Stimulated activated CD4-positive, alpha-beta T cell treated with anti-CD3 and anti-CD28 coated beads, Interleukin-2, amount 100 ng/mL, for 4 hours (primary cell): ENCODE measurements at places on chromosomes 5 and 9.

- DNase-seq = no peak
Observed at GRCh38 chr9:4515958-4516375, 25.7 kb downstream of the SLC1A1 start.

- DNase-seq = no peak
Observed at GRCh38 chr5:138725818-138726416, 27.3 kb upstream of the CTNNA1 start.

DNA sequence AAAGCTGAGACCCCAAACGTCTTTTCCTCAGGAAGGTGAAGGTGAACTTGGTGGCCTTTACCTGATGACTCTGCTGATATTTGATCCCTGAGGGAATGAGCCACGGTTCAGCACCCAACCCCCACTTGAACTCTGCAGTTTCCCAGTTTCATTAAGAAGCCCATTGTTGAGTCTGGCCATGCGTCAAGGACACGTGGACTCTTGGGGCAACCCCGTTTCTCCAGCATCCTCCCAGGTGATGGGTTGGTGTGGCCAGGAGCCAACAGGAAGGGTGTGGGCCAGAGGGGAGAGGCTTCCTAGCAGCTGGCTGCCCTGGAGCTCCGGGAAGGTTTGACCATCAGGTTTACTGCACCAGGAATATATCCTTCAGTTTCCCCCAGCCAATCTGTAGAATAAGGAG lies 59.5 kb upstream of the GNE start:
- DNase-seq = no peak

DNA sequence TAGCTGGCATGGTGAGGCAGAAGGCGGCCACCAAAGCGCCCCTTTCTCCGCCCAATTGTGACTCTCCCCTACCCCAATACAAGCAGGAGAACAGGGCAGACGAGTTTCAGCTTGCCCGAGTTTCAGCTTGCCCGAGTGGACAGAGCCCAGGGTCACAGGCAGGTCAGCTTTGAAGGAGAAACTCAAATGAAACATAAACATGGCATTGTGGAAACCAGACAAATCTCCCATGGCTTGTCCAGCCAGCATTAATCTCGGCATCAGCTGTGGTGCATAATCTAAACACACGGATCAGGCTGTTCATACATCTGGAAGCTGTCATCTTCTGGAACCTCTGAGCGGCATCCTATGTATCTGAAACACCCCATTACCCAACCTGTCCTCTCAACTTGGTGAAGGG lies 16.9 kb downstream of the PTCH1 start:
- no peak for DNase-seq

- DNase-seq = no peak
Observed at GRCh38 chr5:127840198-127840524, 137.0 kb downstream of the CCDC192 start.

GRCh38 chr9:117718701-117719100 lies 14.5 kb downstream of the TLR4 start:
- DNase-seq = no peak

- no peak for DNase-seq
Observed at GRCh38 chr9:109150925-109151545, 16.0 kb downstream of the FRRS1L start.

DNA sequence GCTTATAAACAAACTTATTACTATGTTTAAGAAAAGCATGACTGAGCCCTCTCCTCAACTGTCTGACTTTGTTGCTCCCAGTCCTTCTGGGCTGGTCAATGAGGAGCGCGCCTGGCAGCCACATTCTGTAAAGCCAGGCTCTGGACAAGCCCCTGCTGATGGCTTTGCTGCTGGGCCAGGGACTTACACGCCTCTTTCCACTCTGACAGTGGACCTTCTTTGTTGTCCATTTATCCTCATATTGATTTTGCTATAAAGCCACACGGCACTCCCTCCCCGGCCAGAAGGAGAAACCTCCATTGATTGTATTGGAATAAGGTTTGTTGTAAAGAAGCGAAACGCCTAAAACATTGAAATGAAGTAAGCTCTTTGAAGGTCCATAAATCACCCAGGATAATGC lies 50.6 kb downstream of the C5orf15 start:
- DNase-seq = no peak

DNA sequence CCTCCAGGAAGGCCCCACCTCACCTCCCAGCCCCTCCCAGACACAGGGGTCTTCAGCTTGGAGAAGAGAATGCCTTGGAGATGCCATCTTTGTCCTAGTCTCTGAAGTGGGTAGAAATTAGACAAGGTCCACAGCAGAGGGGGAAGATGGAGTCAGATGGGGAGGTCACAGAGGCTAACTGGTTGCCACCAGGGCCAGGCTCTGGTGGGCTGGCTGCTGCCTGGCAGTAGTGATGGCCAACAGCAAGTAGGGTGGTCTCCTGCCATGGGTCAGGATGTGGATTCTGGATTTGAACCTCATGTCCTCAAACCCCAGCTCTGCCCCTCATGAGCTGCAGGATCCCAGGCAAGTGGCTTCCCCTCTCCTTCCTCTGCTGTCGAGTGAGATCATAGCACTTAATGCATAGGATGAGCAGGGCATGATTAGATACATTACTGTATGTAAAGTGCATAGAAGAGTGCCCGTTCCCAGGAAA lies 38.7 kb upstream of the NEK6 start:
- DNase-seq = no peak

DNA sequence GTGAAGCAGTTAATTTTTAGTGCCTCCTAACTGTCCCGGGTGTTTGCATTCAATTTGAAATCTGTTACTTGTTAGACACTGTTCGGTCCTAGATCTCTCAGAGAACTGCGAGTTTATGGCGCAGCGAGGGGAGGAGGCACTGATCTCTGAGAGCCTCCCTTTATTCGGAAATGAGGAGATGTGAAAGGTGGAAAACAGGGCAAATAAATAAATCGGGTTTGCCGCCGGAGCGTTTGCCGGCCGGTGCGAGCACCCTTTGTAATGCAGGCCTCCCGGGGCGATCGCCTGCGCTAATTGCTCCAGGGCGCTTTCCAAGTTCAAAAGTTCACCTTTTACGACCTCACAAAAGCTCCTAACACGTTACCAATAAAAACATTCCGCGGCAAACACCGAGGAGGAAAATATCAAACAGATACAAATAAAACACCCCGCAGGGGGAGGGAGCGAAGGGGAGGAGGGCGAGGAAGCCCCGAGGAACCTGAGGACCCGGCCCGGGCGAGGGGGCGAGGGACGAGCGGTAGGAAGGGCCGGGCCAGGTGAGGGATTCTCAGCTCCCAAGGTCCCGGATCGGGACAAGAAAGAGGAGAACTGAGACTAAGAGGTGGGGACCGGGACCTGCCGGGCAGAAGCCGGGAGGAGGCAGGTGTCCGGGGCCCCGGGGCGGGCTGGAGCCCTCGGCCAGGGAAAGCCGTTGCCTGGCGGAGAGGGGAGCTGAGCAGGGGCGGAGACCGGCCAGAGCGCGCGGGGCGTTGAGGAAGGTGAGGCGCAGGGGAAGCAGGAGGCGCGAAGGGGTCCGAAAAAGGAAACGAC lies 1.4 kb downstream of the NR6A1 start:
- no peak for DNase-seq

- DNase-seq = no peak
Observed at GRCh38 chr9:133359399-133360175, 3.2 kb downstream of the SURF2 start.

GRCh38 chr9:133355881-133356357 lies 368 bp downstream of the SURF1 start:
- DNase-seq = no peak

DNA sequence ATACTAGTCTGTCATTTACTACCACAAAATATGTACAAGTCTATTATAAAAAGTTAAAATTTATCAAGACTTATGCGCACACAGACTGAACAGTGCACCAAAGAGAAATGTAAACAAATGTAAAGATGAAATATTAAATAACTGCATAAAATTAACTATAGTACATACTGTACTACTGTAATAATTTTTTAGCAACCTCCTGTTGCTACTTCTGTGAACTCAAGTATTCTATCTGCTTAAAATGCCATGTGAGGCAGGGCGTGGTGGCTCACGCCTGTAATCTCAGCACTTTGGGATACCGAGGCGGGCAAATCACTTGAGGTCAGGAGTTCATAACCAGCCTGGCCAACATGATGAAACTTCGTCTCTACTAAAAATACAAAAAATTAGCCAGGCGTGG lies 13.8 kb upstream of the ISOC1 start:
- no peak for DNase-seq

GRCh38 chr9:94086486-94087345 lies 2.5 kb downstream of the PTPDC1 start:
- no peak for DNase-seq

DNA sequence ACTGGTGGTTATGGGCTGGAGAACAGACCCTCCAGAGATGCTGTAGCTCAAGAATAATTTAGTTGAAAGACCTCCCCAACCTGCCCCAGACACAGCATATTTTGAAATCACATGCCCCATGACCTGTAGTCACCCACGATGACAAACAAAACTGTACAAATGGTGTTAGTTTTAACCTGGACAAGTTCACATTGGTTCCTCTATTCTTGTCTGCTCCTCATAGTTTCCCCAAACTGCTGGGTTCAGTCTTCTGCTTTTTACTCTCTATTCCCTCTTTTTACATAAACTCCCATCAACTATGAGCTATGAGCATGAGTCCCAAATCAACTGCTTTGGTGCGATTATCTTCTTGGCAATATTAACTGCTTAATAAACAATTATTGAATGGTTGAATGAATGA lies 365.3 kb upstream of the CLINT1 start:
- no peak for DNase-seq

- no peak for DNase-seq
Observed at GRCh38 chr5:122420537-122421236, 108.7 kb downstream of the SNCAIP start.

DNA sequence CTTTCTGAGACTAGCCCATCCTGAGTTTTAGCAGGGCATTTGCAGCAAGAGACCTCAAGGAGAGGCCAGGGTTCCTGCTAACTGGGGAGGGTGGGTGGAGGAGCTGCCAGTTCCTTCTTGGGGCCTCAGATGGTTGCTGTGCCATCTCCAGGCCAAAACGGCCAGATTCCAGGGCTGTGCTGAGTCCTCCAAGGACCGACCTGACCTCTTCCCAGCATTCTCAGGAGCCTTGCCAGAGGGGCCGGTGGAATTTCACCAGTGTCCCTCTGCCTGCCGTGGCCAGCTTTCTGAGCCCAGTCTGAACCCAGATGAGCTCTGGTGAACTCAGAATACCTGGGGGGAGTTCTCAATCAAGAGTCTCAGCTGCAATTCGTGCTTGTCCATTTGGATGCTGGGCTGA lies 54.3 kb downstream of the TSTD2 start:
- DNase-seq = no peak

- no peak for DNase-seq
Observed at GRCh38 chr9:72420783-72421182, 55.8 kb upstream of the ZFAND5 start.

GRCh38 chr5:82817897-82818676 lies 259.1 kb downstream of the TMEM167A start:
- no peak for DNase-seq

DNA sequence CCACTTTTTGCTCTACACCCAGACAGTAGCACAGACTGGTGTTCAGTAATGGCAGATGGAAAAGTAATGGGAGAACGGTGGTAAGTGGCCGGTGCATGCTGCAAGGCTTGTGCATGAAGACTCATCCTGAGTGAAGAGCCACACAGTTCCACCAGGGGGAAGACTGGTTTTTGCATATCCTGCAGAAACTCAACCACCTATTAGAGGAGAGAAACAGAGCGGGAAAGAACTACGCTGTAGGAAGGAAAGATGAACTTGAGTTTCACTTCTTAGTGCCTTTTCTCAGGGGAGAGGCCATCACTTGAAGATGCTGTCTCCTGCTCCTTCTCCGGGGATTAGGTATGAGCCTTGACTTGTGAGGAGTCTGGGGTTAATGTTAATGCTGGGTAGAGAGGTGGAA lies 9.4 kb upstream of the PRSS3 start:
- DNase-seq = no peak

DNA sequence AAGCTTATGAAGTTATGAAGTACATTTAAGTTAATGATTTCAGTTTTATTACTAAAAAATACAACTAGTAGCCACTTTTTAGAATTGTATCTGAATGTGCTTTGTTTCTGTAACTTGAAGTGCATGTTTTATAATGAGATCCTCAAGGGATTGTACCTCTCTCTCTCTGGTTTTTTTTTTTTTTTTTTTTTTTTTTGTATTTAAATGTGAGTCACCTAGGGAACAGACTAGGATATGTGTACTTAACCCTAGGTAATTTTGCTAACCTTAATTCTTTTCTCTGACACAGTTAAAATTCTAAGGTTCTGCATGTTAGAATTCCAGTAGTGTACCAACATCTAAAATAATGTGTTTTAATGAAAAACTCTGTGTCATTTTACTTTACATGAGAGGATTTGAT lies 59.5 kb downstream of the CDC42SE2 start:
- DNase-seq = no peak

DNA sequence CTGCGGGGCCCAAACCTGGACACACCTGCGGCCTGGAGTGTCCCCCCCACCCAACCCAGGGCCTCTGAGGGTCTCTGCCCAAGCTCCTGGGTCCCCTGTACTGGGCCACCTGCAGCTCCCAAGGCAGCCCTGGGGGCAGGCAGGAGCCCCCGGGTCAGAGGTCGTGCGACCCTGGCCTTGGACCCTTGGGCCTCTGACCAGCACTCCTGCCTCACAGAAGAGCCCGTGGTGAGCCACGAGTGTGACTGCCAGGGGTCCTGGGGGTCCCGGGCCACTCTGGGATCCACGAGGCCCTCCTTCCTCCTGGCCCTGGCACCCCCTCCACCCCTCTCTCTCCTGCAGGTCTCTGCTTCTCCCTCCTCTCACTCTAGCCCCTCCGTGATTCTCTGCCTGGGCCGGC lies 5.0 kb upstream of the PTGDS start:
- no peak for DNase-seq

DNA sequence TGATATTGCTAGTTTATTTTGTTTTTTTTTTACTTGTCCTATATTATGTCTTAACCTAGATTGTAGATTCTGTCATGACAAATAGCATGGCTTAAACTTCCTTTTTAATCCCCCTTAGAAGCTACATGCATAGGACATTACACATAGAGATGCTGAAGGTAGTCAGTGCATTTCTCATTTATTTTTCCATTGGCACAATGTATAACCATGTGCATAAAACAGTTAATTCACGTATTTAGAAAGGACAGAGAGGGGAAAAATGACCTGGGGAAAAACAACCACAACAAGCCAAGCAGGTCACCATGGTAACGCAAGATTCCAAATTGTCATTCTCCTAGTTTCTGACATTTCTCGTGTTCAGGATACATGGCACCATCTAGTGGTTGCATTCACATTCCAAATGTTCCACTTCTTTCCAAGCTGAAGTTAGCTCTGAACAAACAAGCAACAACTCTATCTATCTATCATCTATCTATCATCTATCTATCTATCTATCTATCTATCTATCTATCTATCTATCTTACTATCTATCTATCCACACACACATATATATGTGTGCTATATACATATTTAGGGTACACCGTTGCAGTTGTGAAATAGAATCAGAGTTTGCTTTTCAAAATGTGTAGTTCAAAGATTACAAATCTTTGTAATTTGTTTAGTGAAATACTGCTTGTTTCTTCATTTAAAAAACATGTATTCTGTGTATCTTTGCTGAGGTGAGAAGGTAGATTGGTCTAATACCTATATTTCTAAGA lies 487.2 kb upstream of the ST8SIA4 start:
- no peak for DNase-seq

GRCh38 chr5:92939428-92939827 lies 641.6 kb downstream of the NR2F1-AS1 start:
- DNase-seq = no peak
